ENCODE measurements at places on chromosomes 6 and 20. TPM values are rescaled to one million over a fixed set of nuclear protein-coding genes. Genes with fewer than 3 reads are reported as not detected.

- no peaks in the 10 kb centered on the region for H3K27me3 ChIP-seq
- H3K4me1 ChIP-seq, result peaks cover 3% of the 10 kb centered on the region
- no peaks in the 10 kb centered on the region for H3K36me3 ChIP-seq
These were observed 177.8 kb downstream of the EDN1 start for GRCh38 chr6:12467706-12468670.

GRCh38 chr20:62178316-62179161 is 4.3 kb upstream of the MTG2 start:
- no peak for DNase-seq
- no peaks in the 10 kb centered on the region for H3K36me3 ChIP-seq
- H3K27ac ChIP-seq, result no peak overlapping the region
- peaks cover 8% of the 10 kb centered on the region for H3K4me1 ChIP-seq
- H3K27me3 ChIP-seq, result no peaks in the 10 kb centered on the region
- no peak overlapping the region for H3K4me3 ChIP-seq

GRCh38 chr6:96202571-96202970 is 186.8 kb downstream of the FUT9 start:
- H3K36me3 ChIP-seq, result no peaks in the 10 kb centered on the region
- H3K4me1 ChIP-seq, result no peaks in the 10 kb centered on the region
- no peak for DNase-seq
- no peaks in the 10 kb centered on the region for H3K27me3 ChIP-seq
- H3K27ac ChIP-seq, result no peak overlapping the region

DNA sequence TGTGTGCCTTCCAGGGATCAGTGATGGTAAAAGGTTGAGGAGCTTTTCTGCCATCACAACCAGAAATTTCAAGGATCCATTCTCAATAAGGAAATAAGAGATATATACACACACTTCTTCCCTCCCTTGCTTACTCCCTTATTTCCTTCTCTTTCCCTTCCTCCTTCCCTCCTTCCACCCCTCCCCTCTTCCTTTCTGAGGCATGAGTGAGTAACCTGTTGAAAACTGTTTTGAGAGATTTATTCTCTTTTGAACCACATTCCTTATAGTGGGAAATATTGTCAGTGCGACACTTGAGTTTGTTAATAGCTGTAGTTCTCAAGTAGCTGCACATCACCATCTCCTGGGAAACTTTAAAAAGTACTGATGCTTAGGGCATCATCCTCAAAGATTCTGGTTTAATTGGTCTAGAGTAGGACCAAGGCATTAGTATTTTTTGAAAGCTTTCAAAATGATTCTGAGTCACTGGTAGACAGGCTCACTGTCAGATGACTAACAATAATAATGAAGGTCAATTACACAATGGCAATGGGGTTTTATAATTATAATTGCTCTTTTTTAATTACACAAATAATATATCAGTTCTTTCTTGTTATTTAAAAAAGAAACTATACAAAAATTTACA is 109.9 kb downstream of the POPDC3 start:
- H3K27ac ChIP-seq, result no peak overlapping the region

GRCh38 chr6:153043719-153044118 is 41.2 kb upstream of the MTRF1L start:
- no peak for DNase-seq
- H3K4me1 ChIP-seq, result no peaks in the 10 kb centered on the region
- no peaks in the 10 kb centered on the region for H3K36me3 ChIP-seq
- H3K27ac ChIP-seq, result no peak overlapping the region
- H3K27me3 ChIP-seq, result no peaks in the 10 kb centered on the region
- H3K4me3 ChIP-seq, result no peak overlapping the region

DNA sequence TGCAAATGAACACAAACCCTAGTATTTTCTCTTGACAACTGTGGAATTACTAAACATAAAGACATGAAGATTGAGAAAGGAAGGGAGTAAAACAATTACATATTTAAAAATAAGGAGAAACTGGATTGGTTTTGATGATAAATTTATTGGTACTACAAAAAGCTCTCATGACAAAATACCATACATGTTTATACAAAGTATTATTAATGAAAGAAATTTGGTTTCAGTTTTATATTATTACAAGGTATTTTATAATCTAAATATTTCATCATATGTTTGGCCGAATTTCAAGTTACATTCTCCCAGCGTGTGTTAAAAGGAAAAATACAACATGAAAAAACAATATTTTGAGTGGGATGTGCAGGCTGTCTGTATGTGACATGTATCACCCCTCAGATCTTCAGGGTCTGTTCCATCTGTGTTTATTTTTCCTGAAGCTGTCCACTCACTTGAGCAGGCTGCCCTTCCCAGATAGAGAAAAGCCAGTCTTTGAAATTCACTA is 568.4 kb downstream of the NKAIN2 start:
- no peaks in the 10 kb centered on the region for H3K36me3 ChIP-seq
- H3K4me1 ChIP-seq, result no peaks in the 10 kb centered on the region
- no peak for DNase-seq
- no peak overlapping the region for H3K27ac ChIP-seq
- H3K27me3 ChIP-seq, result no peaks in the 10 kb centered on the region

DNA sequence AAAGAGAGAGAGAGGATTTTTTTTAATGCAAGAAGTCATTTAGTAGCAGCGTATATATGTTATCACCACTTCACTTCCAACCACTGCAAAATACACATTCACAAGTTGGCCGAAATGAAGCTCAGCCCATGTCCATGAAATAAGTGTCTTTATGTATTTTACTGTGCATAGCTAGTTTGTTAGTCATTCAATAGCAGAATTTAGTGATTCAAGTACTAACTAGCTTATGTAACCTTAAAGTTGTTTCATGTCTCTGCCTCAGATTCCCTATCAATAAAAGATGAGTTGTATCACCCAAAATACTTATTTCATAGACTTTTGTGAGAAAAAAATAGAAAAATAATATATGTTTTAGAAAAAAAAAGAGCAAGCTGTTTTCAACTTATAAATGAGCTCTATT is 153.7 kb upstream of the PRDM1 start:
- no peaks in the 10 kb centered on the region for H3K36me3 ChIP-seq
- peaks cover 4% of the 10 kb centered on the region for H3K4me1 ChIP-seq
- no peak overlapping the region for H3K27ac ChIP-seq
- DNase-seq, result no peak
- no peaks in the 10 kb centered on the region for H3K27me3 ChIP-seq

GRCh38 chr20:1196634-1197033 is 6.6 kb upstream of the C20orf202 start:
- H3K36me3 ChIP-seq, result no peaks in the 10 kb centered on the region
- H3K4me1 ChIP-seq, result peaks cover 5% of the 10 kb centered on the region
- H3K27me3 ChIP-seq, result no peaks in the 10 kb centered on the region
- no peak for DNase-seq

GRCh38 chr6:57328074-57328473 is 10.6 kb downstream of the PRIM2 start:
- DNase-seq, result no peak
- H3K27ac ChIP-seq, result no peak overlapping the region
- no peaks in the 10 kb centered on the region for H3K4me1 ChIP-seq
- no peaks in the 10 kb centered on the region for H3K27me3 ChIP-seq
- no peak overlapping the region for H3K4me3 ChIP-seq

The TBX18 gene
- total RNA-seq, result not detected

The UBE2C gene
- total RNA-seq, result 1.8 TPM

- H3K4me1 ChIP-seq, result no peaks in the 10 kb centered on the region
- no peaks in the 10 kb centered on the region for H3K27me3 ChIP-seq
- no peaks in the 10 kb centered on the region for H3K36me3 ChIP-seq
- DNase-seq, result no peak
These were observed 386.6 kb upstream of the ARID1B start for GRCh38 chr6:156390621-156391020.
